ENCODE measurements at places on chromosomes 4 and X. TPM values are rescaled to one million over a fixed set of nuclear protein-coding genes. Genes with fewer than 3 reads are reported as not detected.
A peak's percentile ranks its signal among the peaks of the same experiment; 100 is the strongest.

GRCh38 chrX:386239-386767 lies 404 bp downstream of the PPP2R3B start:
- DNase-seq = no peak

DNA sequence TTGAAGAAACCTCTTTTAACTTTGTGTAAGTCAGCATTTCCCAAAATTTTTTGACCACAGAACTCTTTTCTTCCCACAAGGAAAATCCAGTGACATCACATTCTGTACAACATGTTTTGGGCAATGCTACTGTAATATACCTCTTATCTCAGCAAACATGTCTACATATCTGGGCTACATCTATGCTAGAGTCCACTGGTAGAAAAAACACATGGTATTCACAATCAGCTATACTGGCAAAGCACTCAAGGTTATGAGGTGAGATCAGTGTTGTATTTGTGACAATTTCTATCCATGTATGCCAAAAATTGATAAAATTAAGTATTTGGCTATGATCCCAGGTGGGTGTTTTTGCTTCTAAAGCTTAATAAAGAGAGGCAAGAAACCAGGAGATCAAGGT lies 98.0 kb downstream of the ATP11C start:
- DNase-seq = no peak

DNA sequence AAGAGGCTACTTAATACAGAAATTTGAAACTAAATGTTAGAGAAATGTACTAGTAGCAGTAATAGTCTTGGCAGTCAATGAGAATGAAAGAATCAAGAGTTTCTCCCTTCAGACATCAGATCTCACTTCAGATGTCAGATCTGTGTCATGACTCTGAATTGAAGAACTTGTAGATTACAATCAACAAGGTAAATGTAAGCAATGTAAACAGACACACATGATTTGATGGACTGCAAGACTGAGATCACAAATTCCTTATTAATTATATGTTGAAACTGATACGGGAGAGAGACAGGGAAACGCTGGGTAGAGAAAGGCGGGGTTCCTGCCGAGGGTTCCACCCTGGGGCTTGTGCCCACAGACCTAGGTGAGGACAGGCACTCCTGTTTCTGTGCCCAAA lies 65.5 kb upstream of the HHIP start:
- no peak for DNase-seq

DNA sequence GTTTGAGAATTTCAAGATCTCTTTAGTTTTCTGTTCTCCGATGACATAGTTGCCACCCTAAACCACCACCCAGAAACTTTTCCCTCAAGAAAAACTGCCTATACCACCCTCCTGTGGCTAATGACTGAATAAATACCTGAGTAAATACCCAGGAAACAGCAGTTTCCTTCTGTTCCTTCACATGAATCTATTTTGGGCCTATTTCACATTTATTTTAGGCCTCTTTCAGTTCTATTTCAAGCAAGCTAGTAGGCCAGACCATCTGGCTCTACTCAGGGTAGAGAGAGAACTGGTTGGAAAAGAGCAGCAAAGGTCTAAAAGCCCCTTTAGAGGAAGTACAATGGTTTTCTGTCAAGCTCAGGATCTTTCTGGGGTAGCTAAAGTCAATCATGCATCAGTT lies 23.4 kb downstream of the ARHGEF9 start:
- DNase-seq = no peak

DNA sequence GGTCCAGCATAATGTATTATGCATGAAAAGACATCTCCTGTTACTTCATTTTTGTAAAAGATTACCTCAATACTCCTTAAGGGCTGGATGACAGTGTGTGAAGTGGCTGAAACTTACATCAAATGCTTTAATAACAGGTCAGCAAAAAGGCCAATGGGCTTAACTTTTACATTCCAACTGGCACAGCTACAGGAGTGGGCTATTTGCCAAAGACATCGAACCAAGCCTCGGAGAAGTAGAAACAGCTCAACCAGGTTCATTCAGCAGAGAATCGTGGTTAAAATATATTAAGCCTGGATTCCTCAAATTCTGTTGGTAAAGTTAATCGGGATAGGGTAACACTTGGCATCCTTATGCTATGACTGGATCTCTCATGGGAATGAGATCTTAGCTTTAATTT lies 639.7 kb downstream of the TRIML1 start:
- DNase-seq = peak; percentile 59

GRCh38 chr4:81003597-81004111 lies 26.9 kb upstream of the BMP3 start:
- DNase-seq = no peak

GRCh38 chr4:88456670-88457306 lies at the start of gene HERC5:
HERC5 (plus strand) TSS chr4:88457119; CDS start chr4:88457270, 151 bp downstream.
- peak; percentile 76 for DNase-seq

- DNase-seq = no peak
Measured at GRCh38 chr4:147408189-147408588, 72.7 kb upstream of the EDNRA start.

GRCh38 chr4:114922592-114922933 lies 190.9 kb downstream of the NDST4 start:
- no peak for DNase-seq

DNA sequence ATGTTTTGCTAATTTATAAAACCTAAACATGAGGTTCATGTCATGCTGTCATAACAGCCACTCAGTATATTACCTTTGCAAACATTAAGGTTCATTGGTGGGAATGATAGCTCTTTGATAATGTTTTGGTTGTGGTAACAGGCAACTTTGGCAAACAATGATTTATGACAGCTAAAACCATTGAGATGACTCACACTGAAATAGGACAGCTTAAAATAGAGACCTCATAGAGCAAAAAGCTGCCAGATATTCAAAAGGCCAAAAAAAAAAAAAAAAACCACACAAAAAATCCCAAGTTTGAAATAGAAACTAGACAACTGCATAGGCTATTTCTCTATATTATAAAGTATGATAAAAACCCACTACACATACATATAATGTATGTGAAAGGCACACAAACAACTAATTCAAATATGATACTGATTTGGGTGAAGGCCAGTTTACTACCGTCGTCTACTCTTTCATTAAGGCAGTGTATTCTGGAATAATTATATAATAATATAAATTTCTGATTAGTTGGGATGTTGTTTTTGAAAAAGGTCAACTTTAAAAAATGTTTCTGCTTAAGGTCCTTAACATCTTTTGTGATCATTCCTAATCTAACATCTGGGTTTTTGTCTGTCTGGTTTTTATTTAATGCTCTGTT lies 646.0 kb upstream of the PITX2 start:
- DNase-seq = no peak

DNA sequence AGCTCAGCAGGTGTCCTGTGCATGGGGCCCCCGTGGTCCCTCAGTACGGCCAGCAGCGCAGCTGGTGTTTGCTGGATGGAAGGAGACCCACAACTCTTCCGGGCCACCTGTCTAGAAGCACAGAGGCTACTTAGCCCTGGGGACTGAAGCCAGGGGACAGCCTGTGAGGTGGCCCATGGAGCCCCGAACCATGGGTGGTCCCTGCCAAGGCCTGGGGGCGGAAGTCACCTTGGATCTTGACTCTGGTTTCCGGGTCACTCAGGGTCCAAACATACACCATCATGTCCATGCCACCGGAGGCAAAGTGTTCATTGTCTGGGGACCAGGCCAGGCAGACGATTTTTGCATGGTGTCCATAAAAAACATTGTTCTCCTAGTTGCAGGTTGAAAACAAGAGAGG lies 39.5 kb downstream of the WDR1 start:
- no peak for DNase-seq

- no peak for DNase-seq
Measured at GRCh38 chr4:7962609-7963508, 23.2 kb upstream of the AFAP1 start.

DNA sequence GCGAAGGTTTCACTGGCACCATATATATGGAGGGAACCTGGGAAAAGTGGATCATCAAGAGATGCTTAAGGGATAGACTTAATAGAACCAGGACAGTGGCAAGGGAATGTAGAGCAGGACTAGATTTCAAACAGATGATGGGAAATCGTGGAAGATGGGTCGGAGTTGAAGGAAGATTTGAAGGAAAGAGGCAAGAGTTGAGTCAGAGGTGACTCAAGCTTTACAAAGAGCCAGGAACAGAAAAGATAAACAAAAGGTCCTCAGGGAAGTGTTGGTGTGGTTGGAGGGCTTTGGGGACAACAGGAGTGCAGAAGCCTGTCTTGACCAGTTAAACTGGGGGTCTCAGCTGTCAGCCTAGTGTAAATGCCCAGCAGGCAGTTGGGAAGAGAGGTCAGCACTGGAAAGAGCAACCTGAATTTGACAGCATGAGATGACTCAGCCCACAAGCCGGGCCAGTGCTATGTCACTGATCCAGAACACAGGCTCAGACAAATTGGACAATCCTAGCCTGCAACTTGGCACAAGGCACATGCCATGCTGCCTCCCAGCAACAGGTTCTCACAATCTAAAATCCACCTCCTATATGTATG lies 230.5 kb downstream of the IDS start:
- no peak for DNase-seq

- DNase-seq = no peak
Measured at GRCh38 chr4:157076578-157076947, 613 bp downstream of the GLRB start.

DNA sequence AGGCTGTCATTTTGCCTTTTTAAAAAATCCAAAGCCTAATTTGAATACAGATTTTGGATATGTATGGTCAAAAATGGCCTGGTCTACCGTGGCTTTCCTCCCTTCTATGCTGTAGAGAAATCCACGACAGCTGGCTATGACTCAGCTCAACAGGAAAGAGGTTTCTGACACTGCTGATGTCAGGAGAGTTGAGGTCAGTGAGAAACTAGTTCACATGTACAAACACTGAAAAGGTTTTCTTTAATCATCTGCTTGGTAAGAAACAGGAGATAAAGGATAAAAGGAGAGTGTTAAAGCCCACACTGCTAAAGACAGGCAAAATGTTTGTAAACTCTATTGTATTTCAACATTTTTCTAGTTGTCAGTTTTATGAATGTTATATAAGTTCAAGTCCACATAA lies 113.9 kb downstream of the NYX start:
- DNase-seq = peak; percentile 46

GRCh38 chrX:57900975-57901374 lies 9.3 kb downstream of the ZXDA start:
- DNase-seq = peak; percentile 52

GRCh38 chr4:36549252-36549651 lies 267.8 kb downstream of the DTHD1 start:
- no peak for DNase-seq

DNA sequence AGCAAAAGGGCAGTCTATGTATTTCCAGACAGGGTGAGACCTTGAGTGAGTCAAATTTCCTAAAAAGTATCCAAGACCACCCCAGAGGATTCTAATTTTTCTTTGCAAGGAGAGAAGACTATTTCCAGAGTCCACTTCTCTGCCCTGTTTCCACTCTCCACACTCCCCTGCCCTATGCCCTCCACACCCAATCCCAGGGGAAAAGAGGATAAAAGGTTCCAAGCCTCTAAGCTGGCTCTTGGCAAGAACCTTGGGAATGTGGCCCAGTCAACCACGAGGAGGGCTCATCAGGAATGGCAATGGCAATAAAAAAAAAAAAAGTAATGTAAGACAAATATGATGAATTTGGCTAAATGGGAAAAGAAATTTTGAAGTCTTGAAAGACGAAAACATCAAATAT lies 65.9 kb downstream of the SRPX start:
- no peak for DNase-seq

DNA sequence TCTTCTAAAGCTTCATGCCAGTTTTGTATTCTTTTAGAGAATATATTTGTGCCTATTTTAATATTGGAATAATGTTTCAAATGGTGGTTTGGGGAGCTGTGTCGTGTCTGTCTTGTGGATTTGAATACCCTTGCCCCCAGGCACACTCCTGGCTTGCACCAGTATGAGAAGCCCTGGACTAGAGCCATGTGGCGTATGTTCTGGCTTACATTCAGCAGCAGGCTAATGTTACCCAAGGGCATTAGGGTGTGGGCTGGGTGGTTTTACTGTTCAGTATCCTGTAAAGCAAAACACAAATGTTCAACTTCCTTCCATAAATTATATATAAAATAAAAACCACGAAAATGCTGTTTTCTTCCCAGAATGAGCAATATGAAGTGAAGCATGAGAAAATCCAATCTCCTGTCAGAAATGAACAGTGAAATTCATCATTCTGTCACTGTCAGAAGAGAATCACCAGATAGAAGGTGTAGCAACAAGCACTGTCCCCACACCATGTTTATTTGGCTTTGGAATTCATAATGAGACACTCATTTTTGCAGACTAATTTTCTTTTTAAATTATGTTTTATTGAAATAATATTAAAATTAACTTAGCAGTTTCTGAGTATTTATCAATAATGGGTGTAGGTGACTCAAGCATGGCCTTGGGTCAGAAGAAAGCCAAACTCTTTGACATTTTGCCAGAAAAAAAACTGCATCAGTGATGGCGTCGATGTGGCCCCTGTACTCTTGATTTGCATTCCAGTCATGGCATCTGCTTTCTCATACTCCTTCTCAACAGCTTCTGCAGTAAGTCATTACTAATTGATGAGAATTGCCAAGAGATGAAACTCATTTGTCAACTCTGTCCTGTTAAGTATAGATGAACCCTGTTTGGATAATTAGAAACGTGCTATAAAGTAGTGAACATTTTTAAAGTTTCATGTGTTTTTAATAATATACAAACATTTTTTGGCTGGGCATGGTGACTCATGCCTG lies 43.8 kb downstream of the WWC2 start:
- DNase-seq = no peak

DNA sequence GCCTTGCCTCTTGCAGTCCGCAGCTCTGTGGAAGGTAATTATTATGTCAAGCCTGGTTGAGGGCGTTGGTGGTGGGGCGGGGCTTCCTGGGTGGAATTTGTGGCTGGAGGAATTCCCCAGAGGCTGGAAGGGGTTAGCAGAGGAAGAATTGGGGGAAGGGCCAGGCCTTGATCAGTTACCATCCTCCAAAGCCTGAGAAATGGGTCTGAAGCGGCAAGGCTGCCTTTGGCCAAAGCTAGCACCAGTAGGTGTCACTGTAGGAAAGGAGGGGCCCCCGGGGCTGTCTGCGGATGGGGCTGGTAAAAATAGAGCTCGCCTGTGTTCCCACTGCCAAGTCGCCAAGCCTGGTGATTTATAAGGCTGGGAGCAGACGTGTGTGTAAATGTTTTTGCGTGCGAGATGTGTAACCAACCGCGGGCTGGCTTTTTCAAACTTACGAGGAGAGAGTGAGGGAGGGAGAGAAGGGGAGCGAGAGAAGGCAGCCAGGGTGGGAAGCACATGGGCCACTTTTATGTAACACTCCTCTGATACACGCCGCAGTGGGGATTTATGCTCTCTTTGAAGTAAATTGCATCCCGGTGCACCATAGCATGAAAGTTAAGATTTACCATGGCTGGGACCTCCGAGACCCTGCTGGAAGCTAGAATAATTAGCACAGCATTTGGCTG lies 367.0 kb downstream of the BCOR start:
- DNase-seq = no peak

- no peak for DNase-seq
Measured at GRCh38 chr4:110165382-110166286, 32.8 kb downstream of the ELOVL6 start.

FAM90A26 gene
- not detected for total RNA-seq

AKAP4 gene
- total RNA-seq = not detected

ASB9 gene
- 9.6 TPM for total RNA-seq

TREX2 gene
- total RNA-seq = not detected

CT45A1 gene
- total RNA-seq = not detected

SPANXN3 gene
- not detected for total RNA-seq

All from epithelial cell of proximal tubule (primary cell).